CMK (cell line): ENCODE measurements at places on chromosomes 16 and 17.

GRCh38 chr17:47649972-47650524 lies 329 bp downstream of the KPNB1 start:
- no peak for DNase-seq

GRCh38 chr16:58020628-58021521 lies 4.7 kb upstream of the MMP15 start:
- DNase-seq: no peak

DNA sequence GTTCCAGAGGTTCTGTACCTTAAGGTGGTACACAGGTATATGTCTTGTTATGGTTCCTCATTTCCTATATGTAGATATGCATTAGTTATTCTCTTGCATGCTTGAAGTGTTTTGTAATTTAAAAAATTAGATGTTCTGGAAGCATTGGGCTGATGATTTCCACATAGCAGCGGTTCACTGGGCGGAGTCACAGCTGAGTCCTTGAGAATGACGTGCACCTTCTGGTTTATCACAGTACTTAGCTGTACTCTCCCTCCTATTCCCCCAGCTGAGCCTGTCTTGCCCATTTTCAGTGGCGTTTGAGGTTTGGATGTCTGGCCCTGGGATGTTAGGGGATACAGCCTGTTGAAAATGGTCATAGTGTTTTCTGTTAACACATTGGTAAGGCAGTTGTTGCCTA lies 327.1 kb downstream of the SNX29 start:
- DNase-seq: no peak

- no peak for DNase-seq
Observed at GRCh38 chr16:15572329-15573001, 70.5 kb downstream of the MARF1 start.

DNA sequence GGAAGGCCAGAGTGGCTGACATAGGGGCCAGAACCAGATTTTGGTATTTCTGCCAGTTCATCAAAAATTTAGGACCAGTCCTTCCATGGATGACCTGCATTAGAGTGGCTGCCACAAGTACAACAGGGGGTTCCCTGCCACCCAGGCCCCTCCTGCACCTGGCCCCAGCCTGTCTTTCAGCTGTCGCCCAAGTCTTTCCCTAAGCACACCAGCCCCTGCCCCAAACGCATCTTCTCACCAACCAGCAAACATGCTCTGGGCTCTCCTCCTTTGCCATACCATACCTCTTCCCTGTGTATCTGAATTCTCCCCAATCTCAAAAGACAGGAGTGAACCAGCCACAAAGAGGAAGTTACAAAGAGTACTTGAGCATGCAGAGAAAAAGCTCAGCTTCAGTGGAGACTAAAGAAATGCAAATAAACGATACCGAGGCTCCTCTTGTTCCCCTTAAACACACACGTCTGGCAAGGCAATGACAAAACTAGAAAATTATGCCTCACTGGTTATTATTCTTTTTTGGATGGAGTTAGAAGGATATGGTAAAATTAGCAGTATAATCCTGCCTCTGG lies 130.6 kb downstream of the DYNLRB2 start:
- no peak for DNase-seq

DNA sequence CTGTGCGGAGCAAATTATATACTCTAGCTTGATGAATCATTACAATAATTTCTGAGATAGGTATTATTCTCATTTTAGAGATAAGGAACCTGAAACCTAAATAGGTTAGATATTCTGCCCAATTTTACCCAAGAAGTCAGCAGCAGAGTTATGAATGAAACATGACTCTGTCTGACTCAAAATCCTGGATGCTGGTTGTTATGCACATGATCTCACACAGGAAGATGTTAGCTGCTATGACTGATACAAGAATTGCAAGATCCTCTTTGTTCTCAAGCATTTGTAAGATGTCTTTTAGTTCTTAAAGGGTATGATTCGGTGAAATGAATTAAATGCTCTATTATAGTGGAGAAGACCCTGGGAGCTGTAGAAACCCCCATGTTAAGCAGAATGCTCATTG lies 447.8 kb downstream of the KIF2B start:
- DNase-seq: no peak

- no peak for DNase-seq
Observed at GRCh38 chr17:2022647-2023240, 2.4 kb downstream of the RTN4RL1 start.

- DNase-seq: no peak
Observed at GRCh38 chr17:33753452-33753851, 460.4 kb upstream of the ASIC2 start.

- no peak for DNase-seq
Observed at GRCh38 chr16:10976634-10977033, 32.3 kb downstream of the CLEC16A start.

GRCh38 chr17:41546819-41547218 lies 18.7 kb upstream of the KRT19 start:
- no peak for DNase-seq

- DNase-seq: no peak
Observed at GRCh38 chr16:26985100-26986065, 81.3 kb upstream of the C16orf82 start.

- no peak for DNase-seq
Observed at GRCh38 chr17:35730400-35731005, 936 bp upstream of the RASL10B start.

DNA sequence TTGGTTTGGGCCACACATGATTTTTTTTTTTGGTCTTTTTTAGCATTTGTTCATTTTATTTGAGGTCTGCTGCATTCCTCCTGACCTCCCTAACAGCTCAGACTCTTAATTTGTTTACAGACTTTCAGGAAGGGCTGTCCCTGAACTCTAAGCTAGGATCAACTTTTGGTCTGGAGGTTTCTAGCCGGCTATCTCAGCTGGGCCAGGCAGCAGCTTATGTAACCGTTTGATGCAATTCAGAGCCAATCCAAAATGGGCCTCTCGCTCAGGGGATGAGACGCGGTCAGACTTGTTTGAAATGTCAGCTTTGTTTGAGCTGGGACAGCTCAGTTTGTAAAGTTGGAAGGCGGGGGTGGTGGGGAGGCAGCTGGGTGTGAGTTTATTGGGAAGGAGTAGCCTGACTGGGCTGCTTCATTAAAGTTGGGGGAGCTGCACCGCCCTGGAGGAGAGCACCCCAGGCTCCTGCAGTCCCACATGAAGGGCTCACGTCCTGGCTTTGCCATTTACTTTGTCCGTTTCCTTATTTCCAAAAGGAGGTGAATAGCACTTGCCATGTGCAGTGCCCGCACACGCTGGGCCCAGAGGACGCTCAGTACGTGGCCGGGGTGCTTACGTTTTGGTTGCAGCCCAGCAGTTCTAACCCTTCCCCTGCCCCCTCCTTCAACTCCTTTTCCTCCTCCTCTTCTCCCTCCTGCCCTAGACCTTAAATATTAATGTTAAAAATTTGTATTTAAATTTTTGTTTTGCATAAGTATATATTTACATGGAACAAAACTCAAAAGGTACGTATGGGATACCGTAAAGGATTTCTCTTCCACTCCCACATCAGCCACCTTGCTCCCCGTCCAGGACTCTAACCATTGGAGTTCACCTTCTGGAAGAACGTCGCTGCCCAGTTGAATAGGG lies 121.2 kb downstream of the SNX29 start:
- no peak for DNase-seq

- DNase-seq: no peak
Observed at GRCh38 chr16:87881324-87882200, 12.3 kb upstream of the SLC7A5 start.
